ENCODE measurements at places on chromosomes 12 and 14.

DNA sequence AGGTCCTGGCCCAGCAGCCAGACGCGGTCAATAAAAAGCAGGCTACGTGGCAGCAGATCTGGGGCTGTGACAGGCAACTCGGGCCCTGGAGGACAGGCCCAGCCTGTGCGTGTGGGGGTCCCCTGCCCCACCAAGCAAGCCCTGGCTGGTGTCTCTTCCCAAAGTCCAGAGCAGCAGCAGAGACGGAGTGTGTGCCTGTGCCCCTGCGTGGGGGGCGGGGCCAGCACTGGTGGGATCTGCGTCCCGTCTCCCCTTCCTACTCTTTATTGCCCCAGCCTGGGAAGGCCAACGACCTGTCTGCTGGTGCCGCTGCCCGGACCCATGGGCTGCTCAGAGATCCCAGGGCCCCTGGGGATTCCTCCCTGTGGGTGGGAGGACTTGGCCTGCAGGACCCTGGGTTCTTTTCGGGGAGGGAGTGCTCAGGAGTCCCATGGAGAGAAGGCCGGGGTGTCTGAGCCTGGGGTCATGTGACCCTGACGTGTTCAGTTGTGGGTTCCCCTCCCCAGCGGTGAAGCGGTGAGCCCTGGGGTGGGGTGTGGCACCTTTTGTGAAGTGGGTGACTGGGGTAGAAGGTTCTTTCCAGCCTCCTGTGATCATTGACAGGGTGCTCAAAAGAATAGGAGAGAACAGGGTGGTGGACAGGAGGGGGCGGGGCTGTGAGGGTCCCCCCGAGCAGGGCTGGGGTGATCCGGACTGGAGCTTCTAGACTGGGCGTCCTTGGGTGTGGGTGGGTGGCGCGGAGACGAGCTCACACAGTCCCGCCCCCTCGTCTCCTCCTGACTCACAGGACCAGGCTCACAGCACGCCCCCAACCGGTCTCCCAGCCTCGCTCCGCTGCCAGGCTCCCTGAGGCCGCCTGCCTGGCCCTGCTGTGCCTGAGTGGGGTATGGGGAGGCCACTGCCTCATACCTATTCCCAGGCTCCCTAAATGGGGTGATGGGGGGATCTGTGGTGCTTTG, 22.4 kb downstream of the ASPG start:
- peaks cover 12% of the 10 kb centered on the region for H3K36me3 ChIP-seq
- no peaks in the 10 kb centered on the region for H3K4me1 ChIP-seq
- H3K4me3 ChIP-seq, result no peak overlapping the region

DNA sequence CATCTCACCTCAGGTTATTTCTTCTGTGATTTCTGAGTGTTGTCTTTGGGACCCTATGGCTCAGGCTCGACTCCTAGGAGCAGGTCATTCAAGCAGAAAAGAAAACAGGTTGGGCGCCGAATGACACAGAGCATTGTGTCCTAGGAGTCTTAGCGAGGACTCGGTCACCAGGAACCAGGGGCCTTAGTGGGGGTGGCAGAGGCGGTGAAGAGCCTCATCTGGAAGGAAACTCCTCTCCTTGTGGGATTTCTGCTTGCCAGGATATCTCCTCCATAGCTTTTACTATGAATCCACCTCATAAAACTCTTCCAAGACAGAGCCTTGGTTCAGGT, 630 bp downstream of the PLEKHH1 start:
- H3K4me3 ChIP-seq, result no peak overlapping the region
- peaks cover 12% of the 10 kb centered on the region for H3K4me1 ChIP-seq
- no peaks in the 10 kb centered on the region for H3K36me3 ChIP-seq
- no peak for DNase-seq

DNA sequence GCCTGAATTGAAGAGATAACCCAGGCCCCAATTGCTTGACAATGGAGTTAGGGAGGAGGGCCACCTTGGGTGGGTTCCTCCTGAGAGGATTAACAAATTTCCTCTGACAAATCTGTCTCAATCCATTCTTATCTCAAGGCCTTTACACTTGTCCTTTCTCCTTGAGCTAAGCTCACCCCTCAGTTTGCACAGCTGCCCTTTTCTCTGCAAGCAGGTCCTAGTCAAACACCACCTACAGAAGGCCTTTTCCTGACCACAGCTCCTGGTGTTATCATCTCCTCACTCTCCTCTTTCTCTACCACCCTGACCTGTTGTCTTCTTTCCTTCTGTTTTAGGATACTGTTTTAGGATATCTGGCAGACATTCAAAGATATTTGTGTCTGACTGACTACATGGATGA, 26.4 kb upstream of the GSC start:
- H3K27ac ChIP-seq, result no peak overlapping the region
- no peak overlapping the region for H3K4me3 ChIP-seq
- DNase-seq, result no peak
- H3K36me3 ChIP-seq, result no peaks in the 10 kb centered on the region

DNA sequence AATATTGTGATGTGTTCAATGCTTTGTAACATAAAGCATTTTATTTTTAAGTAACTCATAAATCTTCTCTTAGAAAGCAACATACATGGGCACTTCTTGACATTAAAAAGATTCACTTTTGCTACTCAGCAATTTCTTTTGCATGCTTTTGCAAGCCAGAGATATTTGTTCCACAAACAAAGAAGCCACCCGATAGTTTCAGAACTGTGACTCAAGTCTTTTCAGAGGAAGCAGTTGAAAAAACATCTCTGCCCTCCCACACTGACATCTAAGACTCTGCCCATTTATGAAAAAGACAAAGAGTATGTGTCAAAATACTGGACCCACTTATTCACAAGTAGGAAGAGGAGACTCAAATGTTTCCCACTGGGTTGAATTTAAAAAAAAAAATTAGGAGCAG, 7.5 kb downstream of the APPL2 start:
- no peak overlapping the region for H3K4me3 ChIP-seq
- no peak overlapping the region for H3K27ac ChIP-seq
- no peaks in the 10 kb centered on the region for H3K27me3 ChIP-seq
- peaks cover 6% of the 10 kb centered on the region for H3K36me3 ChIP-seq

DNA sequence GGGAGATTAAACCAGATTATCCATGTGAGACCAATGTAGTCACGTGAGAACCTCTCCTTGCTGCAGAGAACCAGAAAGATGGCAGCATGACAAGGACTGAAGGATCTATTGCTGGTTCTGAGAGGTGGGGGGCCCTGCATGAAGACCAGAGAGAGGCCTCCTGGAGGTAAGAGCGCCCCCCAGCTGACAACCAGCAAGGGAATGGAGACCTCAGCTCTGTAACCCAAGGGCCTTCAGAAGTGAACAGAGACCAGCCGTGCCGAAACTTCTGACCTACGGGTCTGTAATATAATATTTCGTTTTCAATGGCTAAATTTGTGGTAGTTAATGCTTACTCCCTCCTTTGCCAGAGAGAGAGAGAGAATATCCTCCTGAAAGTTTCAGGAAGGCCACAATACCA, 524.1 kb upstream of the TBX3 start:
- no peaks in the 10 kb centered on the region for H3K27me3 ChIP-seq
- no peak for DNase-seq
- no peaks in the 10 kb centered on the region for H3K4me1 ChIP-seq
- no peak overlapping the region for H3K4me3 ChIP-seq

GRCh38 chr12:68612202-68612601, 1.5 kb downstream of the RAP1B start:
- peaks cover 35% of the 10 kb centered on the region for H3K4me1 ChIP-seq
- H3K4me3 ChIP-seq, result peak overlapping the region; percentile 75

GRCh38 chr12:15122344-15122743, 98.9 kb downstream of the RERG start:
- H3K27ac ChIP-seq, result no peak overlapping the region
- H3K4me3 ChIP-seq, result no peak overlapping the region

DNA sequence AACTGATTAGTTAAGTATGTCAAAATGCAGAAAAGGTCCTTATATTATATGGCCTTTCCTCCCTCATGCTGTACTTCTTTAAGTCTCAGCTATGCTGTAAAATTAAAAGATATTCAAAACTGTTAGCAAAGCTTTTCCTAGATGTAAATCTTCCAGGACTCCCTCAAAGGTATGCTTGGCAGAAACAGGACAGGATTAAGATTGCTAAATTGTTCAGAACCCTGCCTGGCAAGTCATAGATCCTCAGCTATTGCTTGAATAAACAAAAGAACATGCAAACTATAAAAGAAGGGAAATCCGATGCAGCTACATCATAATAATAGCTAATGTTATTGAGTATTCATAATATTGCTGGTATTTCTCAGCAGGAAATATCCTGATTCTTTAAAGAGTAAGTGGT, 322.6 kb downstream of the CCDC91 start:
- DNase-seq, result no peak
- H3K27ac ChIP-seq, result no peak overlapping the region
- H3K4me1 ChIP-seq, result peaks cover 2% of the 10 kb centered on the region
- H3K4me3 ChIP-seq, result no peak overlapping the region
- H3K27me3 ChIP-seq, result no peaks in the 10 kb centered on the region

- no peaks in the 10 kb centered on the region for H3K27me3 ChIP-seq
- H3K4me1 ChIP-seq, result no peaks in the 10 kb centered on the region
- DNase-seq, result no peak
- H3K4me3 ChIP-seq, result no peak overlapping the region
- no peak overlapping the region for H3K27ac ChIP-seq
Observed at GRCh38 chr12:105987685-105988035, 151.1 kb downstream of the NUAK1 start.

DNA sequence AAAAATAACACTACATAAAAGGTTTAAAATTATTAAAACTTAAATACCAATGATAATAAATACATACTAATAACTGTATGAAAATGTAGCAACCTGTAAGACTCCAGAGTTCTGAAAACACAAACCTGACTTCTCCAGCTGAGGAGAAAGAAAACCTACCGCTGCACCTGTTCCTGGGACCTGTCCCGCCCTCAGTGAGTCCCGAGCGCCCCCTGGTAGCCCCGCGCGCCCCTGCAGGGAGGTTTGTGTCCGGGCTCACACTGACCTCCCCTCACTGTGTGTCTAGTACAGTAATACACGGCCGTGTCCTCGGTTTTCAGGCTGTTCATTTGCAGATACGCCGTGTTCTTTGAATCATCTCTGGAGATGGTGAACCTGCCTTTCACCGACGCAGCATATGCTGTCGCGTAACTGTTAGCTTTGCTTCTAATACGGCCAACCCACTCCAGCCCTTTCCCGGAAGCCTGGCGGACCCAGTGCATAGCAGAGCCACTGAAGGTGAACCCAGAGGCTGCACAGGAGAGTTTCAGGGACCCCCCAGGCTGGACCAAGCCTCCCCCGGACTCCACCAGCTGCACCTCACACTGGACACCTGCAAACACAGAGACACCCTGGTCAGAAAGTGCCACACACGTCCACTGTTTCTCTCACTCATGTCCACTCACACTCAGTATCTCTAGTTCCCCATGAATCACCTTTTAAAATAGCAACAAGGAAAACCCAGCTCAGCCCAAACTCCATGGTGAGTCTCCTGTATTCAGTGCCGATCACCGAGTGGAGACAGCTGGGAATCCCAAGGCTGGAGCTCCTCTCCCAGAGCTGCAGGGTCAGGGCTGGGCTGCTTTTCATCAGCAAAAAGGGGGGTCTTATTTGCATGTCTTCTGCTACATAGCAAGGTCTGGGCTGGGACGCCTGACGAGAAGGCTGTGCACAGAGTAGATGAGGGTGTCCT, 1276.3 kb downstream of the TMEM121 start:
- no peak overlapping the region for H3K4me3 ChIP-seq
- H3K36me3 ChIP-seq, result no peaks in the 10 kb centered on the region
- H3K4me1 ChIP-seq, result no peaks in the 10 kb centered on the region

DNA sequence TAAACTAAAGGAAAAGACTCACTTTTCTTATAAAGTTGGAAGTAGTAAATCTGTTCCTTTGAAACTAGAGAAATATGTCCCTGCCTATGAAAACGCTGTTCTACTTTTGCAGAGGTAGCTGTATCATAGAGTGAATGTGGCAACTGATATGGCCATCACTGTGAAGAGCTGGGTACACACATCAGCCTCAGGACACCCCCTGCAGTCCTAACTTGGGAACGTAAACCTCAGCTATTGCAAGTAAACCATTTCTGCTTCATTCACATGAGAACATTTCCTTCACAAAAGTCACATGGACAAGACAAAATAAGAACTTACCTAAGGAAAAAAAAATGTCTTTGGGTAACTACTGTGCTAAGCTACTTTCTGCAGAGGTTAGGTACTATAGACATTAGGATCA, 233.3 kb upstream of the PPFIA2 start:
- H3K27ac ChIP-seq, result no peak overlapping the region
- DNase-seq, result no peak
- no peaks in the 10 kb centered on the region for H3K4me1 ChIP-seq
- no peaks in the 10 kb centered on the region for H3K36me3 ChIP-seq

DNA sequence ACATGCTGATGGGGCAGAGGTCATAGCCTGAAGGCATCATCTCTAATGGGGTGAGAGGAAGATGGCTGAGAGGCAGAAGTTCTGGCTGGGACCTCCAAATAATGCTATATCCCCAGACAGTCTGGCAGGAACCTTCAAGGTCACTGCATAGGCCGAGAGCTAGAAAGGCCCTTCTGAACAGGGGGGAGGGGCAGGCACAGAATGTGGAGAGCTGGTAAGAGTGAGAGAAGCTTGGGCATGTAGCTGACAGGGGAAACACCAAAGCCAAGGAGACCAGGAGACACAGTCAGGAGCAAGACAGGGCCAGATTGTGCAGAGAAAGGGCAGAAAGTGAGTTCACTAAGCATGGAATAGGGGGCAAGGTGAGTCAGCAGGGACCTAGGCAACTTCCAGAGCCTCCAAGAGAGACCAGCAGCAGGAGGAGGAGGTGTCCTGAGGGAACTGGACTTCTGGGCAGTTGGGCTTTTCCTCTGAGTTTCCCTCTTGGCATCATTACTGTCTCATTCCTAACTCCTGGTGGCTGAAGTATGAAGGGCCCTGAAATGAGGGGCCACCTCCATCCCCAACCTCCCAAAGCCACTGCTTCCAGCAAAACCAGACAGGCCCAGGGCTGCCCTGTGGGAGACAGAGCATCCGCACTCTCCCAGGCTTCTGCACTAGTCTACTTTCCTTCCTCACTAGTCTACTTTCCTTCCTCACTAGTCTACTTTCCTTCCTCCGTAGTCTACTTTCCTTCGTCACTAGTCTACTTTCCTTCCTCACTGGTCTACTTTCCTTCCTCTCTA, 17.1 kb downstream of the ANO2 start:
- no peaks in the 10 kb centered on the region for H3K27me3 ChIP-seq
- H3K36me3 ChIP-seq, result no peaks in the 10 kb centered on the region
- no peak overlapping the region for H3K4me3 ChIP-seq
- DNase-seq, result no peak
